ENCODE measurements at places on chromosomes 12 and 14.

GRCh38 chr14:90383731-90384542 is 12.9 kb upstream of the CALM1 start:
- DNase-seq: peak; percentile 84

- no peak for DNase-seq
These were observed 58.0 kb upstream of the LRFN5 start for GRCh38 chr14:41548666-41549065.

DNA sequence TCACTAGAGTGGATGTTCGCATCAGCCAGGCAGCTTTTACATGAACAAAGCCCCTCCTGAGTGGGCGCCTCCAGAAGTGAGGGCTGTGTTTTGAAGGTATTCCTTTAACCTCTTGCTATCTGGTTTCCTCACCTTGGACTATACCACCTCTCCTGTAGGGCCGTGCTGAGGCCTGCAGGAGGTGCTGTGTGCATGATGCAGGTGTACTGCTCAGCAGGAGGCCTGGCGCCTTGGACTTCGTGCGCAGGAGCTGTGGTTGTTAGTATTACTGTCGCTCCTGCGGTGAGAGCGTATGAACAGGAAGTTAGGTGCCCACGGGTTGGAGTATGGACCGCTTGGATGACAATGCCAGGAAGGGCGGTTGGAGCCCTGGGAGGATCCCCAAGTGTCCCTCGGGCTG is 130.7 kb downstream of the TSPAN9 start:
- DNase-seq: peak; percentile 57

DNA sequence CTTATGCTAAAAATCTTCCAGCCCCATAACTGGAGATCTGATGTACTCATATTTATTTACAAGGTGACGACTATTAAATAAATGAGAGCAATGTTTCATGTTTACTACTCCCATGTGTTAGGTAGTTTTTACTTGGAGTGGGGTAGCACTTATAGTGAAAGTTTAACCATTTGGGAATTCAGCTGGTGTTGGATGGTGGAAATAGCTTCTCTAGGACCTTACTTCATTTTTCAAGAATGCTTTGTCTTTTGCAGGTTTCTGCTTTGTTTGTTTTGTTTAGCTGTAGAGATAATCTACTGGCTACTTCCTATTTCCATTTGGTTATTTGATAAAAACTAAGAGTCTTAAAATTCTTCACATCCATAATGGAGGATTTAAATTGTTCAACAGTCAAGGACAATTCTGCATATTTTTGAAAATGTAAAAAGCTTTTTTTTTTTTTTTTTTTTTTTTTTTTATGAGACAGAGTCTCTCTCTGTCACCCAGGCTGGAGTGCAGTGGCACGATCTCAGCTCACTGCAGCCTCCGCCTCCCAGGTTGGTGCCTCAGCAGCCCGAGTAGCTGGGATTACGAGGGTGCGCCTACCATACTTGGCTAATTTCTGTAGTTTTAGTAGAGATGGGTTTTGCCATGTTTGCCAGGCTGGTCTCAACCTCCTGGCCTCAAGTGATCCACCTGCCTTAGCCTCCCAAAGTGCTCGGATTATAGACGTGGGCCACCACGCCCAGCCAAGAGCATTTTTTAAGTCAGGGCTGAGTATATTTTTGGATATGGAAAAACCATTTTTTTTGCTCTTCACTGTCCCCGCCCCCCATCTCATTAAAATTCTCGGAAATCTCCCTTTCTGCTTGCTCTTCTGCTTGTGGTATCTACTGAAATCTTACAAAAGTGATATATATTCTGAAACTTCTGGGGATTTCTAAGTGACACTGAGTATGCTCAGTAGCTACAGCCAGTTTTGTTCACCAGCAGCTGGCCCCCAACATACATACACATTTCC is 1.4 kb upstream of the ABCD2 start:
- DNase-seq: peak; percentile 49

DNA sequence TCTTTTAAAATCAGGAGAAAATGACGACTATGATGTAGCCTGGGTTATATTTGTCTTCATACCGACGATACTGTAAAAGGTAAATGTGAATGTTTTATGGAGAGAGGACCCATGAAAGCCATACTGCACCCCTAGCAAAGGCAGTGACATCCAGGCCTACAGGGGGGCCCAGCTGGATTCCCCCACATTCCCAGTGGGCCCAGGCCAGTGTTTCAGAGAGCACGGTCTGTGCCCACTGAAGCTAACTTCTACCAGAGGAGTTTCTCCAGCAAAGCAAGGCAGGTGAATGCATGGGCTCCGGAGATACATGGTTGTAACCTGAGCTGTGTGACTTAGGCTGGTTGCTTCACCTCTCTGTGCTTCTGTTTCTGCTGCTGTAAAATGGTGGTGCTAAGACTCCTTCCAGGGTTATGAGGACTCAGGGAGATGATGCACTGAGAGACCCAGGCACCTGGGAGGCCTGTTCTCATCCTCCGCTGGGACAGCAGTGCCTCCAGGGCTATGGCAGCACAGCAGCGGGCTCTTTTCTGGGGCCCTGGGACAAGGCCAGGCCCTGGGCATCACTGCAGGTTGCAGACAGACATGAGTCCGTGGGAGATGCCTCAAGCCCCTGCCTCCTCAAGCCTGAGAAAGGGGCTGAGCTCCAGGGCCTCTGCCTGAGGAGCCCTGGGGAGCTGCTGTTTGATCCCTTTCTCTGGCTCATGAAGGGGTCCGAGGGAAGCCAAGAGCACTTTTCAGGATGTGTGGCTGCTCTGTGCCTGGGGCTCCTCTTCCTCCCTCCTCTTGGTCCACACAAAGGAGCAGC is 73.7 kb downstream of the SERPINA3 start:
- DNase-seq: no peak

GRCh38 chr14:51552275-51552674 is 99.4 kb upstream of the FRMD6 start:
- peak; percentile 11 for DNase-seq

GRCh38 chr12:8648576-8649205 is 13.9 kb downstream of the MFAP5 start:
- DNase-seq: no peak

DNA sequence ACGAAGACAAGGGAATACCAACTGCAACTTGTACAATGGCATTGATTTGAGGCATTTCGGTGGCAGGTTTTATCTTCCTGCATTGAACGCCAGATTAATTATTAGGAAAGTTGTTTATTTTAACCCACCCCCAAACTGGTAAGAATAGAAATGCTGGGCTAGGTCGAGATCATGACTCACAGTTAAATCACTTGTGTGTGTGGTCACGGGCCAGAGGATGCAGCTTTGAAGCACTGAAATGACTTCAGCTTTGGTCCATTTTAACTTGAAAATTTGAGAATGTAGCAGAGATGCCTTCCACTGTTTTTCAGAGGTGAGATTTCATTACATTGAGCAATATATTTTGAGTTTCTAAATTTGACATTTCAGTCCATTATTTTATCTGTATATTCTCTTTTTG is 23.6 kb upstream of the KCNH3 start:
- DNase-seq: peak; percentile 57

DNA sequence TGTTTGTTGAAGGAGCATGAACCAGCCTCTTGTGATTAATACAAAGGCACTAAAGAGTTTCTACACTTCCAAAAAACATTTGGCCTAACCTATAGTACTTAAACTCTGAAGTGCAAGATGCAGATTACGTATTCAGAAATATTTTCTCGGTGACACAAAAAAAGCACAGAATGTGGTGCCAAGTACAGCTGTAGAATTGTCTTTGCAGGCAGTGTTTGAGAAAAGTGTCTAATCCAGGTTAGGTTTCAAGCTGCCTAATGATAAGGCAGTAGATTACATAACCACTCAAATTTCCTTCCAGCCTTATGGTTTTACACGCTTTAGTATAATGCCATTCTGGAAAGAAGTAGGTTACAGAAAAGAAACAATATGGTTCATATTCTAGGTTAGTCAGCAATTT is 205.2 kb downstream of the KLHL28 start:
- no peak for DNase-seq

GRCh38 chr12:56014205-56014604 is 6.6 kb upstream of the IKZF4 start:
- DNase-seq: peak; percentile 47

- DNase-seq: no peak
These were observed 4.3 kb downstream of the PRKAB1 start for GRCh38 chr12:119672194-119672593.

DNA sequence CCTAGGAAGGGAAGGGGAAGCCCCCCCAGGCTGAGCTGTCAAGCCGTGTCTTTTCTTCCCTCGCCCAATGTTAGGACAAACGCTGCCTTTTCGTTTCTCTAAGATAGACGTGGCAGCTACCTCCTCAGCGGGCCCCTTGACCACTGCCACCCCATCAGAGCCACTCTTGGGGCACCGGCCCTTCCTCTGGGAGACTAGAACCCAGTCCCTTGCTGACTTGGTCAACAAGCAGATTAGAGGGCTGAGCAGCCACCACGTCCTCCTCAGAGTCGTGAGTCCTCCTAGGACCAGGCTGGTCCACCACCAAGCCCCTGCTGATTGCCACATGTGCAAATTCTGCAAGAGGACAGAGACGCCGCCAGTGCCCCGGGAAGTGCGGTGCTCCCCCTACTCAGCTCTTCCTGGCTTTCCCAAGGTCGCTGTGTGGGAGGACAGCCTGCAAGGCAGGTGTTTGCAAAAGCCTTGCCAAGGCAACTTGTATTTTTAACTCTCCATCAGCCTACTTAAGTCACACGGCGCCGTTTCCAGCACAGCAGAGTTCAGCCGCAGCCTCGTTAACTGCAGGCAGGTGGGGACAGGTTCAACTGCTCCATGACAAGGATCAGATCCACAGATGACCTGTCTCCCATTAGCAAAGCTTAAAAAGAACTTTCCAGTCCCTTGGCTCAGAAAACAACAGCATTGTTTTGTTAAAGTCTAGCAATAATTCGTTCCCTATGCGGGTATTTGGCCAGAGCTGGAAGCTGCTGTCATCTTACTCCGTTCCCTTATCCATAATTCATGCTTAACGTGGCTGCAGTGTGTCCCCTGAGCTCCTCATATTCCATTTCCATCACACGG is 65.6 kb downstream of the TESC start:
- no peak for DNase-seq

- DNase-seq: peak; percentile 47
These were observed 16.4 kb downstream of the ACVRL1 start for GRCh38 chr12:51923506-51924365.

DNA sequence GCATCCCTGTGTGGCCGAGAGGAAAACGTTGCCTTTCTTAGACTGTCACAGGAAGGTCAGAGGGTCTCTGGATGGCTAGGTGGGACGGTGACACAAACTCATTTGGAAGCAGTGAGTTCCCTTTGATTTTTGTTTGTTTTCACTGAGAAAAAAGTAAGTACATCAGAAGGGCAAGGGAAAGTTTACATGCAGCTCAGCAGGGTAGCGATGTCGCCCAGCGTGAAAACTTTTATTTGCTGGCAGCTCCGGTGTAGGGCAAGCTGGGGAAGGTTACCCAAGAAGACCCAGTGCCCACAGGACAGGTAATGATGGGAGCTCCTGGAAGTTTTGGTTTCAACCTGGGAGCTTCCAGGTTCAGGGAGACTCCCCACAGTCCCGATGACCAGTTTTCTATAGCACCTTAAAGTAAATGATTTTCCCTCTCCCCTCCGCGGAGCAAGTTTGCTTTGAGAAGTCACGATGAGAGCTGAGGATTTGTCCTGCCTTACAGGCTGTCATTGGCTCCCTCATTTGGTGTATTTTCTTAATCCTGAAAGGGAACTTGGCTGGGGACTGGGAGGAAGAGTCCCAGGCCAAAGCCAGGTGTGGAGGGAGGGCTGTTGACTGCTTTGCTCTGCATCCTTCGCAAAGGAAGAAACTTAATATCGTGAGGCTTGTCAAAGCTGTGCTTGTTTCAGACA is 64.7 kb upstream of the ESRRB start:
- DNase-seq: no peak

DNA sequence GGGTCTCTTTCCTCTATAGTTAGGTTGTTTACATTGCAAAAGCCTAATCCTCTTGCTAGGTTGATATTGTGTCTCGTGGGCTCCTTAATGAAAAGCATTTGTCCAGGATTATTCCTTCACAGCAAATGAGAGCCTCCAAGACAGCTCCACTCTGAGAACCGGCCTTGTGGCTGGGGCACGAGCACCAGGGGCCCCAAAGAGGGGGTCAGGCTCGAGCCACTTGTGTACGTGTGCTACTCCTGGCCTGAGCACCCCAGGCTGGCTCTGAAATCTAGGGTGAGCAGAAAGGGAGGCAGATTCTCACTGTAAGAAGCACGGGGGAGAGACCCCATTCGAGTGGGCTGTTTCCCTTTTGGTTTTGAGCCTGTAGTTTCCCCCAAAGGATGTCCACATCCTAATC is 45.0 kb upstream of the FZD10 start:
- no peak for DNase-seq

DNA sequence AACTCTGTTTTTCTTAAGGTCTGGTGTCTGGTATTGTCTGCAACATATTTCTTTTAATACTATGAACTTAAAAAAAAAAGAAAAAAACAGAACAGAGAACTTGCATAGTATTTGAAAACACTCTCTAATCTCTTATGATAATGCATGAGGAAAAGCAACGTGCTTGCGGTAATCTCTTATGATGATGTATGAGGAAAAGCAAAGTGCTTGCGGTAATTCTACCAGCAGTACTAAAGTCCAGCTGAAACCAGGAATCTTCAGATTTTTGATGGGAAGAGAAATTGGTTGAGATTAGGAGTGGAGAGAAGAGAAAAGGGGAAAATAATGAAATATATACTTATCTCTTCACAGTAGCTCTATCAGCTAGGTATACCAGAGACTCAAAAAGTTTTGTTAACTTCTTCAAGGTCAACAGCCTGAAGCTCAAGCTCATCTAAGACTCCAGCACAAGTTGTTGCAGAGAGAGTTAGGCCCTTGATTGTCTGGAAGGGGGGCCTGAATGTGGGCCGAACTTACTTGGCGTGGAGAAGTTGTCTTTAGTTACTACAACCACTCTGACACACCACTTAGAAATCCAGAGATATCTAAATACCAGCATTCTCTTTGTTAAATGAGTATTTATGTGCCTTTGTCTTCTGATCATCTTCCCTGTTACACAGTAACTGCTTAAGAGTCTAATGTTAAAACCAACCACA is 240.4 kb downstream of the PRKD1 start:
- no peak for DNase-seq

DNA sequence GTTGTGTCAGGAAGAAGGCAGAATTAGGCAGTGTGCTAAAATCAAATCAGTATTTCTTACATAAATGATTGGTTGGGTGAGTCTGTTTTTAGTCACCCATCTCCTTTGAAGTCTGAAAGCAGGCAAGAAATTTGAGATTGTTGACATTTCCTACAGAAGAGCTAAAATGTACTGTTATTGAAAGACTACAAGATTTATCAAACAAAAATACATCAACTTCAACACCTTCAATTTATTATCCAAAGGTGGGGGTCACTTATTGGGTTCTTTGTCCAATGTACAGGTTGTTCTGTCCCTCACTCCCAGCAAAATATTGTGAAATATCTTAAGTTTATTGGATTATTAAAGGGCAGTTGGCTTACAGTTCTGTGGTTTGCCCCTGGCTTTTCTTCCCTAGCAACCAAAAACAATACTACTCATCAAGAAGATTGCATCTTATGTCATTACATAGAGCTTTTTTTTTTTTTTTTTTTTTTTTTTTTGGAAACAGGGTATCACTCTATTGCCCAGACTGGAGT is 20.6 kb upstream of the PKP2 start:
- DNase-seq: no peak

GRCh38 chr14:71332476-71332875 is 425.2 kb downstream of the PCNX1 start:
- no peak for DNase-seq

GRCh38 chr12:68579254-68579653 is 31.4 kb upstream of the RAP1B start:
- DNase-seq: no peak

- peak; percentile 89 for DNase-seq
These were observed 730 bp downstream of the CLSTN3 start for GRCh38 chr12:7130701-7131501.
